Stomach (tissue), 19 donors: ENCODE measurements at places on chromosomes 1 and 21. TPM values are rescaled to one million over a fixed set of nuclear protein-coding genes. Genes with fewer than 3 reads are reported as not detected.
A peak's percentile ranks its signal among the peaks of the same experiment; 100 is the strongest.

Gene RAB7B
- 1.7 TPM for total RNA-seq

Gene OR10Z1
- not detected for total RNA-seq

- no peak for DNase-seq
These were observed 95.3 kb upstream of the HIVEP3 start for GRCh38 chr1:42013881-42014470.

GRCh38 chr21:45294509-45295291, 7.0 kb upstream of the POFUT2 start:
- DNase-seq = peak; percentile 54

- DNase-seq = no peak
These were observed 8.7 kb downstream of the MRPS21 start for GRCh38 chr1:150302338-150302737.

GRCh38 chr1:52139817-52140540, 1.9 kb upstream of the ZFYVE9 start:
- no peak for DNase-seq

- peak; percentile 3 for DNase-seq
These were observed 345.6 kb downstream of the NPHP4 start for GRCh38 chr1:5646486-5647149.

DNA sequence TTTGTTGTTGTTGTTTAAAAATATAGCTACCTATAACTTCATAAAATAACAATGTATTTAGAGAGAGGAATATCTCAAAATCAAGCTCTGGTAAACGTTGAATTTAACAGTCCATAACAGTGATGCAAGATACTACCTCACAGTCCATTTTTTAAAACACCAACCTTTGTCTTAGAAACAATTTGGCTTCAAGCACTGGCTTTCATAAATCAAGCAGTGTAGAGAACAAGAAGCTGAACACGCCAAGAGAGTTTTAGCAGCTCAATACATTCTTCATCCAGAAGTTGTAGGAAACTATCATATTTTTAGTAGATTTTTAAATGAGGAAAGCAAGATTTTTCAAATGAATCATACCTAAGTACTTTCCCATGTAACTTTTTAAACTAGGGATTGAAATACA, 334.3 kb upstream of the ADAMTS5 start:
- DNase-seq = no peak

DNA sequence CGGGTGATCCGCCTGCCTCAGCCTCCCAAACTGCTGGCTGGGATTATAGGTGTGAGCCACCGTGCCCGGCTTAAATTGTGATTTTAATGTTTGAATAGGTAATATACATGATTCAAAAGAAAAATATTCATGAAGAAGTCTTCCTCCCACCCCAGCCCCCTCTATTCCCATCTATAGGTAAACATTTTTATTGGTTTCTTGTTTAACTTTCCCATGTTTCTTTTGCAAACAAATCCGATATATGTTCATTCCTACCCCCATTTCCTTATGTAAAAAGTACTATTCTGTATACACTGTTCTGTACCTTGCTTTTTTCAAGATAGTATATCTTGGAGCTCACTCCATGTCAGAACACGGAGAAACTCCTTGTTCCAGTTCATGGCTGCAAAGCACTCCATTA, 23.2 kb downstream of the RPS6KA1 start:
- no peak for DNase-seq

DNA sequence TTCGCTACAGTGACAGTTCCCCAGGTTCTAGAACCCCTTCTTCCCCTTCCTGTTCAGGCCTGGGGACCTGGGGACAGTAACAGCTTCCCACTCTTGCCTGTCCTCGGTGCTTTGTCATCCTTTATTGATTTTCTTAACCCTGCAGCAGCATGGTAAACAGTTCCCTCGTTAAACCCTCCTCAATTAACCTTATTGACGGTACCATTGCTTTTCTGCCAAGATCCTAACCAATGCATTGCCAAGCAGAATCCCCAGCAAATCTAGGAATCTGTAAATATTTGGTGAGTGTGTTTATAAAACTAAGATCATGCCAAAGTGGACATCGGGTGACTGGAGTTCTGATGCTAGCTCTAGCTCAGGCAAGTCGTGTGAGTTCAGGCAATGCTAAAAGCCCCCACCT, 99.6 kb upstream of the KAZN start:
- no peak for DNase-seq

- DNase-seq = no peak
These were observed 292.2 kb downstream of the ST6GALNAC3 start for GRCh38 chr1:76366726-76367125.

- no peak for DNase-seq
These were observed 34.3 kb downstream of the PCNX2 start for GRCh38 chr1:233261206-233261605.

- DNase-seq = no peak
These were observed 20.9 kb upstream of the SPATC1L start for GRCh38 chr21:46205166-46205565.

DNA sequence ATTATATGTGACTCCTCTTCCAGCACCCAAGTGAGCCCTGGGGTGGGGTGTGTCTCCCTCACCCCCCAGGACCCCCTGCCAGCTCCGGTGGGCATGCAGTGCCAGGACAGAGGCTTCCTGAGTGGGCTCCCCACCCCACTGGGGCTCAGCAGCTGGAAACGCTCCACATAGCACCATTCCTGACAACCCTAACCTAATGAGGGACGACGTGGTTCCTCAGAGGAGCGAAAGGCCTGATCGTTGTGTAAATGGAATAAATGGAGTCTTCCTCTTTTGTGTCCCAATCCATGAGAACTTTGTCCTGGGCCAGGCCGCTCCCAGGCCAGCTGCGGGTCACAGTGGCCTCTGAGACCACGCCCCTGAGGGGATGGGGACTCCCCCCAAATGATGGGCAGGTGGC, 1.8 kb upstream of the TSPEAR start:
- no peak for DNase-seq

GRCh38 chr21:32412162-32413014, at the start of gene EVA1C:
Gene EVA1C, plus strand, starts transcription at chr21:32412706. Its CDS starts 148 bp downstream, at chr21:32412854.
- DNase-seq = peak; percentile 83
